ENCODE measurements at places on chromosomes 16 and 17.

GRCh38 chr17:58763263-58763662, 7.6 kb downstream of the PPM1E start:
- no peak for DNase-seq

GRCh38 chr17:7173687-7174602, 5.2 kb downstream of the ASGR1 start:
- DNase-seq: peak; percentile 22

GRCh38 chr17:38338535-38338934, 5.2 kb downstream of the GPR179 start:
- DNase-seq: no peak

DNA sequence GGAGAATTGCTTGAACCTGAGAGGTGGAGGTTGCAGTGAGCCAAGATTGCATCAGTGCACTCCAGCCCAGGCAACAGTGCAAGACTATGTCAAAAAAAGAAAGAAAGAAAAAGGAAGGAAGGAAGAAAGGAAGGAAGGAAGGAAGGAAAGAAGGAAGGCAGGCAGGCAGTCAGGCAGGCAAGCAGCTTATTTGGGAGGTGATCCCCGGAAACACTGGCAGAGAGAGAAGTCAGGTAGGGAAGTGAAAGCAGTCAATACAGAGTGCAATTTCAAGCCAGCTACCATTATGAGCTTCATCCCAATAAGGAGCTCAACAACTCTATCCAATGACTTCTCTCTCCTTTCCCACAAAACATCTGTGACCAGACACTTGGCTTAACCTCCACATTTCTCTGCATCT, 83.0 kb upstream of the TBC1D3K start:
- no peak for DNase-seq

GRCh38 chr17:20179041-20179440, 169.9 kb downstream of the SPECC1 start:
- no peak for DNase-seq

DNA sequence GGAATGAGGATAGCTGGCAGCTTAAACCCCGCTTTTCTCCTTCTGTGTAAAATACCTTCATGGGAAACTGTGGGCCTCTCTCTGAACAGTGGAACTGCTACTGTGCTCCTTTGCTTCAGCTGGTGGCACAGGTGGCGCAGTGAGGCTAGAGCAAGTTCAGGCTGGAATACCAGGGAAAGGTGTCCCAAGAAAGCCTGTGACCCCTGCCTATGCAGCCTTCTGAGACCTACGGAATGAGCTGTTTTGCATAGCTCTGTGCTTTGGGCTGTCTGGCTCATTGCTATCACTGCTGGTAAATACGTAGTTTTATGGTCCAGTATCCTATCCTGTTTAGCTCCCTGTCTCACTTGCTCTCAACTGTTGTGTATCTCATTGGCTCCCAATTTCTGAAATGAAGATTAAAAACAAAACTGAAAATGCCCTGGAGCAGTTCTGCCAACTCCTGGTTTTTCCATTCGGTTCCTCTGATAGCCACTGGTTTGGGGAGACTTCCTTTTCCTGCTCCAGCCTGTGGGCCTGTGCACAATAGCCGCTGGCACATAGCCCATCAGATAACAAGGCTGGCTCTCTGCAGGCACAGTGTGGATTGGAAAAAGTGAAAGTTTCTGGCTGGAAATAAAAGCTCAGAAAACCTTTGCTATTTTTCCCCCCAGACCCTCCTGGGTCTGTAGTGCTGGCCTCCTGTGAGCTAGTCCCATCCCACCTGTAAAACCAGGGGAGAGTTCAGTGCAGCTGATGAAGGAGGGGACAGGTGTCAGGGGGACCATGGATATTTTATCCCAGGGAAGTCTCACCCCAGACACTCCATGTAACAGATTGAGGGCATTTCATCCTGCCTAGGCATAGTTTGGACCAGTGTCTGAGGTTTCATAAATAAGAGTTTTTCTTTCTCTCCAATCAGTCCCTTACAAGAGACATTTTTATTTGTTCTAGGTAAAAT, 24.0 kb downstream of the LIMD2 start:
- no peak for DNase-seq

- DNase-seq: no peak
Observed at GRCh38 chr16:55149622-55150021, 174.4 kb upstream of the IRX6 start.

DNA sequence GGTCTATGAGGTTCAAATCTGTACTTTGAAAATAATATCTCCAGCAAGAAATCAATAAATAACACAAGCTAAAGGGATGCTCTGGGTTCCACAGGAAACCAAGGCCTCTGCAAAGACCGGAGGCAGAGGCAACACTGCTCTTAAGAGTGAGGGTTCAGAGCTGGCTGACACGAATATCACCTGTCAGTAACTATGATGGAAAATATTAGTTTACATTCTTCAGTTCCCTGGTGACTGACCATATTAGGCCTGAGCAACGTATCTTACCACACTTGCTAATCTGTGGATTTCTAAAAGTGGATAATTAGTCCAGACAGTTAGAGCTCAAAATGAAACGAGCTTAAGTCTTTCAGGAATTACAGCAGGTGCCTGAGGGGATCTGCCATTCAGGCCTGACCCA, 459.3 kb downstream of the HS3ST3B1 start:
- DNase-seq: no peak

DNA sequence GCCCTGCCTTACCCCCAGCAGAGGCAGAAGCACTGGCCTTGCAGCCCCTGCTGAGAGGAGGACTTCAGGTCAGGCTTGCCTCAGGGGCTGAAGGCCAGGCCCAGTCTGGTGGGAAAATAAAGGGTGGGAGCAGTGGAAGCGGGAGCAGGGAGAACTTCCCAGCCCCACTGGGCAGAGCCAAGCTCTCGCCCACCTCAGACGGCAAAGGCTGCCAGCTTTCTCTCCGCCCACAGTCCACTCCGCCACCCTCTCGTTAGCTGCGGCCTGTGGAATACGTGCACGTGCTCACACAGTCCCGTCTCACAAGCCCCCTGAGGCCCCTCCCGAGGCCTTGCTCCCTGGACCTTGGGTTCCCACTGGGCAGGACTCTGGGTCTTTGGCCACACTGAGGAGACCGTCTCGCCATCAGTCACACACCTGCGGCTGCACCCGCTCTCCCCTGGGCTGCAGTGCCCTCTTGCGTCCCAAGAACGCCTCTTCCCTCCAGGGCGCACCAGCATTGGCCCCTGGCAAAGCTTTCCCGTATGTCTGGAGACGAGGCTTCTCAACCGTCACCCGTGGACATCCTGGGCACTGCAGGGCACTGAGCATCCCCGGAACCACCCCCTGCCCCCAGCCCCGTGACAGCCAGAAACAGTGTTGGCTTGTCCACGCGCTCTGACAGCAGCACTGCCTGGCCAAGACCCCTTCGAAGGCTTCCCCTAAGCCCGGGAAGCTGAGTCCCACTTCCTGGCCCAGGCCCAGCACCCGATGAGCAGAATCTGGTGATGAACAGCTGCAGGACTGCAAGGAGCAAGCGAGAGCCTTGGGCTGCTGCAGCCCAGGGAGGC, 8.3 kb downstream of the MRPL28 start:
- peak; percentile 50 for DNase-seq

DNA sequence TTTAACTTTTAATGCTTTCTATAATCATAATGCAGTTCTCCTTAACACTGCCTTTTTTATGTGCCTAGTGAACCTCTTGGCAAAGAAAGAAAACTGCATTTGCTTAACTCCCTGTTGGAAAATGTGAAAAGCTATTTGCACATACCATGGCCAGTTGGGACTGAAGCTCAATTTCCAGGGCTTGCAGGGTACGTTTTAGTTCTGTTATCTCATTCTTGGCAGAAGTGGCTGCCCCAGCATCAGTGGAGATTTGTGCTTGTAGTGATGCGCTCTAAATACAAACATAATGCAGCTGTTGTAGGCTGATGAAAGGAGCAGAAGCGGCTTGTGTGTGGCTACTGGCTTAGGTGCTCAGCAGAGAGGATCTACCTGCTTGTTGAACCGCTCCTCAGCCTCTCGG, 3.7 kb downstream of the KRT24 start:
- DNase-seq: no peak

DNA sequence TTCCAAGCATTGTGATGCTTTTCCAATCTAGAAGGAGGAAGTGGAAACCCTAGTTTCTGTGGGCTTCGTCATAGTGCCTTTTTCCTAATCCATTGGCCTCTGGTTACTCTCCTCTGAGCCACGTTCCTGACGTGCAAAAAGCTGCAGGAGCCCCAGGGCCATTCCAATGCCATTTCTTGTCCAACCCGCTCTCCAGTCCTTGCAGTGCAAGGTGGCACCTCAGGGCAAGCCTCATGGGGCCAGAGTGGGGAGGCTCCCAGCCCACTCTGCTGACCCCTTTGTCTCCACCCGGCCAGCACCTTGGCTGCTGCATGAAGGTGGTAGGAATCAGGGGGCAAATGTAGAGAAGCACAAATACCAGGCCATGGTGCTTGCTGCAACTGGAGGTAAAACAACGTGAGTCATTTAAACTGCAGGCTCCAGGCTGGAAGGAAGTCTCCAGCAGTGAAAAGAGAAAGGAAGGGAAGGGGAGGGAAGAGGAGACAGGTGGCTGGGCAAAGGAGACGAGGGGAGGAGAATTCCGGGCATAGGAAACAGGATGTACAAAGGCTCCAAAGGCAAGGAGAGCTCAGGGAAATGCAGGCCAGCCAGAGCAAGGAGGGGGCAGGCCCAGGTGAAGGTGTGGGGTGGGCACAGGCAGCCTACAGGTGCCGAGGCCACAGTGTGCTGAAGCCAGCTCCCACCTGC, 168.2 kb upstream of the TNRC6C start:
- DNase-seq: no peak
